GM23338 (cell line): ENCODE measurements at places on chromosomes 2 and 18.

GRCh38 chr2:163600801-163601200 is 135.0 kb downstream of the FIGN start:
- peak; percentile 36 for DNase-seq

- DNase-seq = no peak
Observed at GRCh38 chr2:171004363-171004762, 75.3 kb downstream of the GORASP2 start.

DNA sequence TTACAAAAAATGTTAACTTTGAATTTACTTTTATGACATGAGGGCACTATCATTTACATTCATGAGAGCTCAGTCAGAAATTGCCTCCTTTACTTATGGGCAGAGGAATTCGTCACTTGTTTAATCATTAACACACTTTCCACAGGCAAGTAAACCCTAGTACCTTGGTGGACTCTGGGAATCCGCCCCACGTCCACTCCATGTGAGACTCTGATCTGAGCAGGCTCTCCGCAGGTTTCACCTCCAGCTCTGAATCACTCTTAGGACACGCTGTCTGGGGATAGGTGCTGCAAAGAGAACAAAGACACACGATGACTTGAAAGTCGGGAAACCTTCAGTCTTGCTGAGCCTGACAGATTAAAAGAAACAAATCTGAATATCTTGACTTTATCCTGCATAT is 73.6 kb downstream of the LPIN2 start:
- no peak for DNase-seq

GRCh38 chr2:152223977-152224376 is 48.4 kb upstream of the STAM2 start:
- DNase-seq = no peak

DNA sequence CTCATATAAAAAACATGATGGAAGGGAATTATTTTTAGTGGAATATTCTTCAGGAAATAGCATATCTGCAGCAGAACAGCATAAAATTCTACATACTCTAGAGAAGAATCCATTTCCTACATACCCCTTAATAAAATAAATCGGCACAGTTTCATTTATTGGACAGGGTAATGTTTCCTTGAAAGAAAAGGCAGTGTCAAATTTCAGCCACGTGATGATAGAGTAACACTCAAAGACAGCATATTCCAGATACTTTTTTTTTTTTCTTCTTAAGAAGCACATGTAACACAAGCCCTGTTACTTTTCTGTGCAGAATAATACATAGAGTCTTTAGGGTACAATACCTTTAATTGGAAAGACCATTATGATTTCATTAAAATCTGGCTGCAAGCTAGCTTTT is 204.4 kb downstream of the SRBD1 start:
- DNase-seq = no peak

- no peak for DNase-seq
Observed at GRCh38 chr2:174438146-174438886, 42.8 kb downstream of the SCRN3 start.

DNA sequence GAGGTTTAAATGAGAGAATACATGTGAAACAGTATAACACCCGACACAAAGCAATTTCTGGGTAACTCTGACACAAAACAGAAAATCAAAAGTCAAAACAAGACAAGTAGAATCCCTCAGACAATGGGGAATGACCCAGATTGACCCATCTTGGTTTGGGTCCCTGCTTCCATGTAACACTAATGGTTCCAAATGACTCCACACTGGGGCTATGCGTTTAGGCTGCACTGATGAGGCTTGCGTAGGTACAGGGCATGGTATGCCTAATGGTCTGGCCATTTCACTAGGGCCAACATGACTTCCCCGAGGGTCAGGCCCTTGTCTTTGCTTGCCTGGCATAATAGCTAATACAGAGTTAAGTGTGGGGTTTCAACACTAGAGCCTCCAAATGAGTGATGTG is 27.2 kb upstream of the NFE2L2 start:
- no peak for DNase-seq

GRCh38 chr2:8352296-8352695 is 329.6 kb upstream of the ID2 start:
- DNase-seq = no peak

DNA sequence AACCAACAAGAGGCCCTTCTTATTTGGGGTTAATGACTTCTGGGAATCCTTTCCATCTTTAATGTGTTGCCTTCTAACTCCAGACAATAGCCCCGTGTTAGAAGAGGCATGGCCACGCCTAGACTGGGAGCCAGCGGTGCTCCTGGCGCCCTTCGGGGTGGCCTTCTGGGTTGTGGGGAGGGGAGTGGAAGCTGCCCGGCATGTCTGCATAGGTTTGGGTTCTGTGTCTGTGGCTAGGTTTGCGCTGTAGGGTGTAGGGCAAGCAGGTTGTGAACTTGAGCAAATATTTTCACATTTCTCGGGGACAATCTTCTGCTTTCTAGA is 40.4 kb downstream of the CELF4 start:
- DNase-seq = peak; percentile 33

GRCh38 chr18:25935356-25935755 is 155.1 kb downstream of the SS18 start:
- no peak for DNase-seq

DNA sequence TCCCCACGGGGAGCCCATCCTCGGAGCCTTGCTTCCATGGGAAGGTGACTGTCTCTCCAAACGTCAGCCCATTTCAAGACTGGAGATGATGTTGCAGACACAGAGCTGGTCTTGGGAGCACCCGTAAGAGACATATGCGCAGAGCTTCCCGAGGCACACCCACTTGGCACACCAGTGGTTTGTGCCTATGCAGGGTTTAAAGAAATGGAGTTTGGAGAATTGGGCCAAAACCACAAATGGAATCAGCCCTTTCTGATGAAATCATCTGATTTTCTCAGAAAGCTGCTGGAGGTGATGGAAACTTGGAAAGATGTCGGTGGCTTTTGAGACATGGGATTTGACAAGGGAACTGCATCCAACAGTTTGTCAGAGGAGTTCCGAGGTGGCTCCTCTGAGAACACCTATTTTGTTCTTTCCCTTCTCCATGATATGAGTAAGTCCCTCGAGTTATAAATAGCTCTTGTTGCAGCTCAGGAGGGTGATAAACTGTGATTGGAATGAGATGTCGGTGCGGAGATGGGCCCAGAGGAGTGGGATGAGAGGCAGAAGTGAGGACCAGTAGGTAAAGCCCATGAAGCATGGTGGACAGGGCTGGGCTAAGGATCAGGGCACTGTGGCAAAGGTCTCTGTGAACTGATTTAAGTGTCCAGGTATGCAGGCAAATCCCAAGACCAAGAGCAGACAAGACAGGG is 225.7 kb downstream of the ACKR3 start:
- DNase-seq = no peak
